ENCODE measurements at places on chromosomes 4 and X.

- DNase-seq = no peak
Observed at GRCh38 chrX:73213734-73214425, 771 bp downstream of the NAP1L2 start.

DNA sequence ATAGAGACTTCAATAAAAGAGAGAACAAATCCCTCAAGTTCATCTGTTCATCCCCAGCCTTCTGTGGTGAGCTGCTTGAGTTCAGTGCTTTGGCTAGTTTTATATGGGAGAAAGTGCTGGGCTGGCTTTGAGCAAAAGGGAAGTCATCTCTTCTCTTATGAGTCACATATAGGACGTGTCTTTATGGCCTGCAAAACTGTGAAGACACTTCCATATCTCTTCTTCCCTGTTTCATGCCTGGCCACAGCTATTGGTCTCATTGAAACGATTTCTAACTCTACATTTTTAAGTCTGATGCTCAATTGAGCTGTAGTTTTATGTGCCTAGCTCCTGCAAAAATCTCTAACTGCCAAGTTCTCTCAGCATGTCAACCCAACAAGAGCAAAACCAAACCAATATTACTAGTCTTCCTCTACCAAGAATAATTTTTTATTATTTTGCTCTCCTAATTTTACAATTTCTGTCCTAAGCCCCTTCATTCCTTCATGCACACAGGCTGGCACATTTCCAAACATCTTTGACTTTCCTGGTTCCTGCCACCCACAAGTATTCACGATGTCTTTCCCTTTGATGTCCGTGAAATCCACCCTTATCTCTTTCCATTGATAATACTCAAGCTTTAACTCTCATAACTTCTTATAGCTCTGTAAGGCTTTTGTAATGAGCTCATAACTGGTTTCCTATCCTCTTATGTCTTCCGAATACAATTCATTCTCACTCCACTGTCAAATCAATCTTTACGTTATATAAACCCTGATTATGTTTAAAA lies 165.3 kb downstream of the BTC start:
- no peak for DNase-seq

GRCh38 chr4:54586320-54586955 lies 71.3 kb upstream of the KIT start:
- no peak for DNase-seq

GRCh38 chr4:74715706-74716435 lies 78.5 kb downstream of the BTC start:
- DNase-seq = no peak

GRCh38 chr4:121072224-121073003 lies at the start of gene NDNF:
Gene NDNF, minus strand, starts transcription at chr4:121072535. Its CDS starts 26,698 bp downstream, at chr4:121045837.
- DNase-seq = no peak

GRCh38 chr4:113760795-113761619 lies 531 bp downstream of the CAMK2D start:
- no peak for DNase-seq

- DNase-seq = no peak
Observed at GRCh38 chr4:2367626-2368025, 50.8 kb downstream of the ZFYVE28 start.

DNA sequence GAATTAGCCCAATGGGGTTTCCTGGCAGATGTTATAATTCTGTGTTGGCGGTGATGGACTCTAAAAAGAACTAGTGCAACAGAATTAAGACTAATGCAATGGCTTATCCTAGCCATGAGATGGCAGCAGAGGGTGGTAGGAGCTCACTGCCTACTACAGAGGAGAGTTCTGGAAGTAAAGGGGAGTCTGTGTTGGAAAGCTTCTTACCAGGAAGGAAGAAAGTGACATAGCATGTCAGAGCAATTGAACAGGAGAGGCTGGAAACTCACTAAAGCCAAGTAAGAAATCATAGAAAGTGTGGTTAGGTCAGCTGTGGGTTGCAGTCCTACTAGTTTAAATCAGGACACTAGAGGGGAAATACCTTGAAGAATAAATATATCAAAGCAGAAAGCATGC lies 6.3 kb upstream of the TRPC5OS start:
- DNase-seq = peak; percentile 31

DNA sequence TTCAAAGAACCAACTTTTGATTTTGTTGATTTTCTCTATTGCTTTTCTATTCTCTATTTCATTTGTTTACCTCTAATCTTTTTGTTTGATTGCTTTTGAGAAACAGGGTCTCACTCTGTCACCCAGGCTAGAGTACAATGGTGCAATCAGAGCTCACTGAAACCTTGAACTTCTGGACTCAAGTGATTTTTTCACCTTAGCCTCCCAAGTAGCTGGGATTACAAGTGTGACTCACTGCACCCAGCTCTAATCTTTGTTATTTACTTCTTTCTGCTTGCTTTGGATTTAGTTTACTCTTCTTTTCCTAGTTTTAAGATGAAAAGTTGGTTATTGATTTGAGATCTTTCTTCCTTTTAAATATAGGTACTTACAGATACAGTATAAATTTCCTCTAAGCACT lies 26.2 kb downstream of the RAB9B start:
- DNase-seq = no peak

- DNase-seq = no peak
Observed at GRCh38 chr4:156638334-156638733, 333.3 kb downstream of the PDGFC start.

DNA sequence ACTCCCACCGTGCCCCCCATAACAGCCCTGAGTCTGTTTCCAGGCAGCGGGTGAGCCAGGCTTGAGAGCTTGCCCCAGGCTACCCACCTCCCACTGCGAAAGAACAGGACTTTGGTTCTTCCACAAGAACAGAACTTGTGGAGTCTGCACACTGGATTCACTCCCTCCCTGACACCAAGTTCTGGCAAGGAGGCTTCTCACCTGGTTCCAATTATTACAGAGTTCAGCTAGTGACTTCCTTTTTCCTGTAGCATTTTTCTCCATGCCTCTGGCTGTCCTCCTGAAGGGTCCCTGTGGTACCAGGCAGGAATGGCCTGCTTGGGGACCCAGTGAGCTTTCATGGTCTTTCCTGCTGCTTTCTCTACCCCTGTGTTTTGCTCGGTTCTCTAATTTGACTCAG lies 208.6 kb upstream of the SFRP2 start:
- no peak for DNase-seq

DNA sequence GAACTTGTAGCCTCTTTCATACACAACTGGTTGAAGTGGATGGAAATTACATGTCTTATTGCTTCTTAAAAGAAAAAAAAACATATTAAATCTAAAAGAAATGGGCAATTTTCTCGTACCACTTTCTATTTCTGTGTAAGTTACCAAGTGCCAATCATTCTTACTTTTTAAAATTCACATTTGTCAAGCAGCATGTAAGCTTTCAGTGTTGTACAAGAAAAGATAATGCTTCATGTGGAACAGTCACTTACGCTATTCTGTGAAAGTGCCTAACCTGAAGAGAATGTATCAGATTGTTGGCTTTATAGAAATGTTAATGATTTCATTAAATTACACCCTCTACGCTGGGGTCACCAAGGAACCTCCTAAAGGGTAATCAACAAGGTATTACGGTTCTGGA lies 4.4 kb upstream of the DCTD start:
- DNase-seq = no peak

DNA sequence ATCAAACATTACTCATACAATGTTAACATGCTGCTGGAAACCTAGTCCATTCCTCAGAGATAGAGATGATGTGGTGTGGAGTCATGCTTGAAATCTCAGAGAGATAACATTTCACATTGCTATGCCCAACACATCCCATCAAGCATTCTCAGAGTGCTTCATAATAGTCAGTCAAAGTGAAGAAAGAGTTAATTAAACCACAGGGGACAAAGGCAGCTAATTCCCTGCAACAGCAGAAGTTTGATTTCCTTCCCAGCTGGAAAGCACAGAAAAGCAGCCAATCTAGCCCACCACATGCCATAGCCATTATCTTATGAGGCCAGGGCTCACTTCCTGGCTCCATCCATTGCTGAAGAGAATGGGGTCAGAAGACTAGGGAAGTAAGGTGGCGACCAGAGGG lies 8.9 kb downstream of the KDR start:
- DNase-seq = no peak

DNA sequence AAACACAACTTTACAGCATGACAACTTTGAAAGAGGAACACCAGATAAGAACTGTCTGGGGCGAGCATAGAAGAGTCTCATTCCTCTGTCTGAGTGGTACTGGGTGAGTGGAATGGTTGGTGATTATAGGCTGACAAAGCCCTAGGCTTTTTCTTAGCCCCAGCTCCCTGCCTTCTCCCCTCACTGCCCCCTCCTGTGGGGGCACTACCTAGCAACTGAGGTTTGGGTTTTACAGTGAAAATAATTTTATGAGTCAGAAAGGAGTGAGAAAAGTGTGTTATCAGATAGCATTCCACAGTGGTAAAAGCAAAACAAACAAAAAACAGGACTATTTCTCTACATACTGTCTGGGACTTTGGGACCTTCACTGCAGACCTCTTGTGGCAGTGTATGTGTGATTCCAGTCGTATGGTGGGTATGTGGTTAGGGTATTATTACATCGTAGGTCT lies 10.5 kb upstream of the TMEM165 start:
- DNase-seq = no peak

GRCh38 chrX:130552444-130553073 lies 150.8 kb downstream of the RBMX2 start:
- DNase-seq = no peak

GRCh38 chrX:109632906-109633504 lies 8.0 kb upstream of the KCNE5 start:
- DNase-seq = no peak

DNA sequence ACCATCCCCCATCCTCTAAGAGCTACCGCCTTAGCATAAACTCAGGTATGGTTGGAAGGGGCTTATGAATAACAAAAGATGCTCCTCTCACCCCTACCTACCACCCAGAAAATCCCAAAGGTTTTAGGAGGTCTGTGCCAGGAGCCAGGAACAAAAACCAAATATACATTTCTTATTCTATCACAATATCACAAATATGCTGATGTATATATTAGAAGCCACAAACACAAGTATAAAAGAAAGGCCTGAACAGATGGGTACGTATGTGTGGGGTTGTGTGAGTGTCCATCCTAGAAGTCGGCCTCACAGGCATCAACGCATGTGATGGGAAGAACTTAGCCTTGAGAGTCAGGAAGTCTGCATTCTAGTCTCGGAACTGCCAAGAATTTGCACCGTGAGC lies 8.7 kb upstream of the ANXA5 start:
- DNase-seq = no peak

DNA sequence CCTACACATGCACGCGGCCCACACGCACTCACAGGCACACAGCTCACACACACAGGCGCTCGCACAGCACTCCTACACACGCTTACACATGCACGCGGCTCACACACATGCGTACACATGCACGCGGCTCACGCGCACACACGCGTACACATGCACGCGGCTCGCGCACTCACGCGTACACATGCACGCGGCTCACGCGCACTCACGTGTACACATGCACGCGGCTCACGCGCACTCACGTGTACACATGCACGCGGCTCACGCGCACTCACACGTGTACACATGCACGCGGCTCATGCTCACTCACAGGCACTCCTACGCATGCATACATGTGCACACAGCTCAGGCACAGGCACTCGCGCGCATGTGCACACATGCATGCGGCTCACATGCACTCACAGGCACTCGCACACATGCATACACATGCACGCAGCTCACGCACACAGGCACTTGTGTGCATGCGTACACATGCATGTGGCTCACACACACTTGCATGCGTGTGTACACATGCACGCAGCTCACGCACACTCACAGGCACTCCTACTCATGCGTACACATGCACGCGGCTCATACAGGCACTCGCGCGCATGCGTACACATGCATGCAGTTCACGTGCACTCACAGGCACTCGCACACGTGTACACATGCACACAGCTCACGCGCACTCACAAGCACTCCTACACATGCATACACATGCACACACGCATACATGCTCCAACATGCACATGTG lies 44.9 kb downstream of the GAK start:
- no peak for DNase-seq

GRCh38 chr4:55635282-55635681 lies 816 bp downstream of the NMU start:
- no peak for DNase-seq

DNA sequence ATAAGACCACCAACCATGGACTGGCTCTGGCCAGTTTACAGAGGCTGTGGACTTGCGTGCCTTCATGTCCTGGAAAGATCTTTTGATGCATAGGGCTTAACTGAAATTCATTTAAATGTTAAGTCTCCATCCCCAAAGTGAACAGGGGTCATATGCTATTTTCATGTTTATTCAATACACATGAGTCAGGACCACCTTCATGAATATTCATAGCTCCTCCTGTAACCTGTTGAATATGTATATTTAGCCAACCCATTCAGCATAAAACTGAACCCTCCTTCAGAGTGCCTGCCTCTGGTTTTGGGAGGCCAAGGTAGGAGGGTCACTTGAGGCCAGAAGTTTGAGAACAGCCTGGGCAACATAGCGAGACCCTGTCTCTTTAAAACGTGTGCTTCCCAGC lies 7.1 kb downstream of the CTPS2 start:
- no peak for DNase-seq

- no peak for DNase-seq
Observed at GRCh38 chr4:78517050-78517652, 34.4 kb upstream of the ANXA3 start.

GRCh38 chr4:186149872-186150271 lies 41.5 kb upstream of the CYP4V2 start:
- peak; percentile 8 for DNase-seq

DNA sequence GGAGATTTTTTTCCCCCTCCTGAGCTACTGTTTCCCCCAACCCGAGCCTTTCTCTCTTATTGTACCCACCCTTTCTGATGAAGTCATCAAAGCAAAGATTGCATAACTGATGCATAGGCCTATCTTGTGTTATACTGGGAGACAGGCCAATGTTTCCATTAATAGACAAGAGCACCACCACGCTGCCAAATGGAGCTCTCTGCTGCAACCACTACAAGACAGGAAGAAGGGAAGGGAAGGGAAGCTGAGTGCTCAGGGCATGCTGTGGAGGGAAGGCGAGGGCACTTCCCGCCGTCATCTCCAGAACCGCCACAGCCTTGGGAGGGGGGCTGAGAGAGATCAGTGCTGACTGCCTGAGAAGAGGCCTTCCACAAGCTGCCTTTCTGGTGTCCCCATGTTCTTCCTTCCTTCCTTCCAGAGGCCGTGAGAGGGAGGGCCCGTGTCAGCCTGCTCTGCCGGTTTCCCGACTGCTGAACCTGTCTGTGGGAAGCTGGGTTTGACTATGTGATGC lies 75.0 kb downstream of the MGST2 start:
- DNase-seq = peak; percentile 54

DNA sequence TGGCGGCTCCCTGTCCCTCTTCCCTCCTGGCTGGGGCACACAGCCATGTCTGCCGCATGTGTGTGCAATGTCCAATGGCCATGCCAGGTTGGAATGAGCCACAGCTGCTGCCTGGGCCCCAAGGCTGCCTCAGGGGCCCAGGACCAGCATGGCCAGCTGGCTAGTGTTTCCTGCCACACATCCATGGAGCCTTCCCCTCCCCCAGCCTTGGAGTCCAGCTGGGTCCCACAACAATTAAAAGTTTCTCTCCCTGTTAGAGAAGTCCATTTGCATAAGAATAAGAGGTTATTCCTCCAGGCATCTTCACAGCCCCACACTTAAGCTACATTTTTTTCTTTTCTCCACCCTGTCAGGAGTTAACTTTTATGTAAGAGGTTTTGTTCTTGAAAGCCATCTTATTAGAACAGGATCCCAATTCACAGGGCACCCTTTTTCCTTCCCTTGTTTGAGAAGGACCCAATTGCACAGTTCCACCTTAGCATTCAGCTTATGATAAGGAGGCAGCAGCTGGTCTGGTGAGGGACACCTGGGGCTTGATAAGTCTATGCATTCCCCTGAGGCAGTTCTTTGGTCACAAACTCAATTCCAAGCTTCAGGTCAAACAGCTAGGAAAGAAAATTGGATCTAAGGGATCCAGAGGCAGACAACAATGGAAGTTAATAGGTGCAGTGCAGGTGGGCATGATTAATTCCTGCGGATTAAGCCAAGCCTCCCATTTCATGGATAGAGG lies 963.3 kb upstream of the GRIA3 start:
- no peak for DNase-seq

Data from NCI-H2171 (cell line).